ENCODE measurements at places on chromosomes 1 and 21.

DNA sequence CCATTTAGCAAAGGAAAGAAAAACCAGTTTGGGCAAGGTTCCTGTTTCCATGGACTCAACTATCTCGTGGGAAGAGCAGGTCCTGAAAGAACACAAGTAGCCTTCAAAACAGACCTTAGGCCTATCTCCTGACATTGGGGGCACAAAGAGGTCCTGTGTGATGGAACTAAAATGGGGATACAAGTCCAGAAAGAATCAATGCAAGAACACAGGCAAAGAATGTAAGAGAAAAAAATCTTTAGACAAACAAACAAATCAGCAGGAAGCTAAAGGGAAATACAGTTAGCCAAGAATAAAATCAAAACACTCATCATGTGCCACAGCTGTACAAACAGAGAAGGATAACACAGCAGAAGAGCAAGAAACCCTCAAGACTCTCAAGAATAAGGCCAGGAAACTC, 28.2 kb downstream of the SLC30A10 start:
- DNase-seq: no peak

- no peak for DNase-seq
Observed at GRCh38 chr1:19430121-19431068, 54.9 kb downstream of the CAPZB start.

DNA sequence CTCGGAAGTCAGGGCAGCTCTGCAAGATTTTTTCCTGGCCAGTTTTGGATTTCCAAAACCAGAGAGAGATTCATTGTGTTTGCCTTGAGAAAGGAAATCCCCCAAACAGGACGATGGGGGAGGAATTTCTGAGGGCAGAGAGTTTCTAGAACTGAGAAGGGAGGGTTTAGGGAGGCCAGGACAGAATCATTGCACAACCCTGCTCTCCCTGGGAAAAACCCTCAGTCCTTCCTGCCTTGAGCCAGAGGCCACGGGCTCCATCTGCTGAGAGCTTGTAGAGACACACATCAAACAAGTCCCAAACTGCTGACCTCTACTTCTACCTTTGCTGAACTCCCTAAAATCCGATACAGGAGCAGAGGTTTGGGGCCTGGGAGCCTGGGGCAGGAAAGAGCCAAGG, 99.7 kb downstream of the NMNAT2 start:
- no peak for DNase-seq

DNA sequence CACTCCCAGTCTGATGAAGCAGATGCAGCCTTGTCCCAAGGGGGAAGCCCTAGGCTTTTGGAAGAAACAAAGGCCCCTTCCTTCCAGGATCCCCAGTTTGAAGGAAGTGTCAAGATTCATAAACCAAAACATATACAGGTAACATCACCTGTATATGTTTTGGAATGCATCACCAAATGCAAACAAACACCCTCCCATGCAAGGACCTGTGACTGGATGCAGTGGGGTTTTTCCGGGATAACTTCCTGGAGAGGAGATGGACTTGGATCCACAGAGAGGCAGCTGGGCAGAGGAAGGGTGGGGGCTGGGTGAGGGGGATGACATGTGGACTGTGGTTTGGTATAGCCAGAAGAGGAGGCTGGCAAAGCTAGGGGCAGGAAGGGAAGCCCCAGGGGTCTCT, 1.5 kb upstream of the PLA2G2F start:
- DNase-seq: no peak

DNA sequence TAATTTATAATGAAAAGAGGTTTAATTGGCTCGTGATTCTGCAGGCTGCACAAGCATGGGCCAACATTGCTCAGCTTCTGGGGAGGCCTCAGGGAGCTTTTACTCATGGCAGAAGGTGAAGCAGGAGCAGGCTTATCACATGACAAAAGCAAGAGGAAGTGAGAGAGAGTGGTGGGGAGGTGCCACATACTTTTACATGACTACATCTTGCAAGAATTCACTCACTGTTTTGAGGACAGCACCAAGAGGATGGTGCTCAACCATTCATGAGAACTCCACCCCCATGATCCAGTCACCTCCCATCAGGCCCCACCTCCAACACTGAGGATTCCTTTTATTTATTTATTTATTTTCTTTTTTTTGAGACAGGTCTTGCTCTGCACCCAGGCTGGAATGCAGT, 5.5 kb upstream of the PLEKHM2 start:
- no peak for DNase-seq

- DNase-seq: no peak
Observed at GRCh38 chr1:10904396-10905358, 107.8 kb upstream of the TARDBP start.

DNA sequence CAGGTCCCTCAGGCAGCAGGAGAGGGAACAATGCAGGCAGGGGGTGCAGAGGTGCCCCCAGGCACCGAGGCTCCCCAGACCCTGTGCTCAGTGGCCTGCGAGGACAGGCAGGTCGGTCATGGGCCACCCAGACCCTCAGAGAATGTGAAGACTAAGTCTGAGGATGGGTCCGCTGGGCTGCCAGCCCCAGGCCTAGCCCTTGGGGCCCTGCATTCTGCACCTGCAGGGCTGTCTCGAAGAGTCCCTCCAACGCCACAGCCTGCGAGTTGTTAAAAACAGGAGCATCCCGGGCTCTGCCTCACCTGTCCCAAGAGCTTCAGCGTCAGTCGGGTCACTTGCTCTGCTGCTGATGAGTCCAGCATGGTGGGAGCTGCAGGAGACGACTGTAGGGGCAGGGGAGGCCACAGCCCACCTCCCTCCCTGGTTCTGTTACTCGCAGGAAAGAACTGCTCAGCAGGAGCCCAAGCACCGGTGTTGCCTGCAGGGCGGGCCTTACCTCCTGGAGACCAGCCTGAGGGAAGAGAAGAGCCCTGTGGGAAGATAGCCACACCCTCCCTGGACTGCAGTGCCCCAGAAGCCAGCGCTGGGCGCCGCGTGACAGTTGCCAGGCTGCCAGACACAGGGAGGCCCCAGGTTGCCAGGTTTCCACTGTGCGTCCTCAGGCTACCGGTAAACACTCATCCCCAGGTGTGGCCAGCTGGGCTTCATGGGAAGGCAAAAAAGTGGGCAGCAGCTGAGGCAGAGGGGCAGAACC, 5.8 kb downstream of the C21orf58 start:
- peak; percentile 22 for DNase-seq

DNA sequence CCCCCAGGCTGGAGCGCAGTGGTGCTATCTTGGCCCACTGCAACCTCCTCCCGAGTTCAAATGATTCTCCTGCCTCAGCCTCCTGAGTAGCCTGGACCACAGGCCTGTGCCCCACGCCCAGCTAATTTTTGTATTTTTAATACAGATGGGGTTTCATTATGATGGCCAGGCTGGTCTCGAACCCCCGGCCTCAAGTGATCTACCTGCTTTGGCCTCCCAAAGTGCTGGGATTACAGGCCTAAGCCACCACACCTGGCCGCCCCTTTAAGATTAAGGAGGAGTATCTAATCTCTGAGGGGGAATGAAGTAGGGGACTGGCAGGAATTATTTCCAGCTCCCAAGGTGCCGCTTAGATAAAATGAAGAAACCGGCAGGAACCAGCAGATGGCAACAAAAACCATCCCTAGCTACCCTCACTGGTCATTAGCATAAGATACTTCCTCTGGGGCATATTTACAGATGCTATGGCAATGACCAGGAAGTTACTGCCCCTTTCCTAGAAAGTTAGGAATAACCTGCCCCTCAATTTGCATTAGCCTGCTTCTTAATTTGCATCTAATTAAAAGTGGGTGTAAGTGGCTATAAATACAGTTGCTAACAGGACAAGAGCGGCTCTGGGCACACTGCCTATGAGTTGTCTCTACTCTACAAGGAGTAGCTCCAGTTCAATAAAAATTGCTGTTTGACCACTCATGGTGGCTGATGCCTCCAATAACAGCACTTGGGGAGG, 7.1 kb upstream of the NSUN4 start:
- DNase-seq: peak; percentile 97

DNA sequence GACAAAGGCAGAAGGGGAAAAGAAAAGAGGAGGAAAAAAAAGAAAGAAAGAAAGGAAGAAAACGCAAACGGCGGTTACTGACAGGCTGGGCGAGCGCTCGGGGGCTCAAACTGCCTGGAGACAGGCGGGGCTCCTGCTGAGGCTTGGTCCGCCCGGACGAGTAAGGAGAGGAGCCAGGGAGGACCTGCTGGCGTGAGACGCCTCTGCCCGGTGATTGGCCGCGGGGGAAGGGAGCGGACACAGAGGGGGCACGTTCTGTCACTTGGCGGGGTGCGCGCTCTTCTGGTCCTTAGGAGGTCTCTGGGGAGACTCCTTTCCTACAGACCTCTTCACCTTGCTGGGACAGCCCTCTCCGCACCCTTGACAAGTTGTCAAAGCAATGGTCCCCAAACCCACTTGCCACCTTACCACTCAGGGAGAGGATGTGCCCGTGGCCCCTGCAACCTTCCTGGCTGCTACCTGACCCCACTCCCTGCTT, 791 bp upstream of the PIK3R3 start:
- DNase-seq: no peak

DNA sequence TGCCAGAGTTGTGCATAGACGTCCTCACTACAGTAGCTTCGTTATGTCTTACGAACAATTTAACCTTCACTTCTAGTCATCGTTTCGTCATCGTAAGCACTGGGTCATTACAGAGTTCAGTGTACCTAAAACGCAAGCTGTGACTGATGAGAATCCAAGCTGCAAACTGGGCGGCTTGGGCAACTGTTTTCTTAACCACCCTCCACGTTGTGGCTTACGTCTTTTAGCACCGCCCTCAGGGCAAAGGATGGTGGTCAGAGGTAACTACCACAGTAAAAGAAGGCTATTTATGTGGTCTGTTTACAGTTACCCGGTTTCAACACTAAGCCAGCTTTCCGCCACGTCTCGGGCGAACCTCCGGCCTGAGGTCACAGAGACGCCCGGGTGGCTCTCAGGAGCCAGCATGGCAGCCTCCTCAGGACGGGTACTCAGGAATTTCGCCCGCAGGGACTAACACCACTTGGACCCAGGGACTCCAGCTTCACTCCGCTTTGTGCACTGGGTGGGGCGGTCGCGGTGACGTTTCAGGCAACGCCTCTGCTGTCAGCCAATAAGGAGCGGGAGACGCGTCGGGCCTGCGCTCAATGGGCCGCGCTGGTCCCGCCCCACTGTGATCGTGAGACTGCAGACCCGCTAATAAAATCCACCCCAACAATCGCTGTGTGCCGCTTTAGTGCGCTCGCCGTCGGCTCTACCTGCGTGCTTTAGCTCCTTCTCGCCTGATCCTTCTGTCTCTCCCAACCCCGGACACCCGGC, at the start of gene CTH:
Gene CTH (plus strand): TSS at position 665 of the 756 bp plus-strand sequence. CDS start 148 bp downstream, outside the sequence.
- DNase-seq: peak; percentile 95

DNA sequence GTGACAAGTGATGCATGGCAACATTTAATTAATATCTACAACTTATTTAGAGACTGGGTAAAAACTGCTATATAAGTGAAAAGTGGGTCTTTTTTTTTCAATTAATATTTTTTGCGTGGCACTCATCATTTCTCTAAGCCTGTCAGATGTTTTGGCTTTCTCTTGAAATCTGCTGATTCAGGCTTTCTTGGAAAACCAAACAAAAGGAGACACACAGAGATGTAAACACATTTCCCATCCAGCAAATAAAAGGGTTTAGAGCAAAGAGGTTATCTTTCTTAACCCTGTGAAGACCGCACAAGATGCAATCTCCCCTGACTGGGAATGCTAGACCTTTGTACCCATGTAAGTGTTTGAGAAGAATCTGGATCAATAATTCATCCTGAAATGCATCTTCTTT, 48.7 kb upstream of the PLXNA2 start:
- no peak for DNase-seq

DNA sequence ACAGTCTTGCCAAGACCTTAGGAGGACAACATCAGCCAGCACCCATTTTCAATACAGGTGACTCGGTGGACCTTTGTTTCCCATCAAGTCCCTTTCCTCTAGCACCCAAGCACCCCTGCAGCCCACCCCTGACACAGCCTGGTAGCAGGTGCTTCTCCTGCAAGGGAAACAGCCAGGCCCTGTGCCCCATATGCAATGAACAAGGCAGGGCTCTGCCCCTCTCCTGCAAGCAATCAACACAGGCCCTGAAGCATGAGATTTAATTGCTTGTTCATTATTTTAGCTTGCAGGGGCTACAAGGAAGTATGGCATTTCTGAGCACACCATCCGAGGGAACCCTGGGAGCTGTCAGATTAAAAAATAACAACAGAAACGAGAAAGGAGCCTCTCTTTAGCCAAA, 35.4 kb downstream of the TCP10L start:
- DNase-seq: no peak

GRCh38 chr1:160713161-160713560, 1.5 kb upstream of the CD48 start:
- no peak for DNase-seq

DNA sequence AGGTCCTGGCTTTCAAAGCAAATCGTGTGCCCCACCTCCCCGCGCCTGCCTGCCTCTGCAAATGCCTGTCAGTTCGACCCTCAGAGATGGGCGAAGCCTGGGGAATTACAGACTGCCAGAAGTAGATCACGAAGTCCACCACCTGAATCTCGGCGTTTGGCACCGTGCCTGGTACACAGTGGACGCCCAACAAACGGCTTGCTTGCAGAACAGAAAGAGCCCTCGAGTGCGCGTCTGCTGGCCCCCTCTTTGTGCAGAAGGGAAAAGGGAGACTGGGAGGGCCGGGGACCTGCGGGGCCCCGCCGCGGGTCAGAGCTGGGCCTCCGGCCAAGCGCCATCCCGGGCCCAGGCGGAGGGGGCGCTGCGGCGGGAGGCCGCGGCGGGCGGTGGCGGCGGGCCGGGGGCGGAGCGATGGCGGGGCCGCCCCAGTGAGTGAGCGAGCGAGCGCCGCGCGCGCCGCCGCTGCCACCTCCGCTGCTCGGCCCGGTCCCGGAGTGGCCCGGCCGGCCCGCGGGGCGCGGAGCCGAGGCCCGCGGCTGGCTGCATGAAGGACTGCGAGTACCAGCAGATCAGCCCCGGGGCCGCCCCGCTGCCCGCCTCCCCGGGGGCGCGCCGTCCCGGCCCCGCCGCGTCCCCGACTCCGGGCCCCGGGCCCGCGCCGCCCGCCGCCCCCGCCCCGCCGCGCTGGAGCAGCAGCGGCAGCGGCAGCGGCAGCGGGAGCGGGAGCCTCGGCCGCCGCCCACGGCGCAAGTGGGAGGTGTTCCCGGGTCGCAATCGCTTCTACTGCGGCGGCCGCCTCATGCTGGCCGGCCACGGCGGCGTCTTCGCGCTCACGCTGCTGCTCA, at the start of gene ZDHHC18:
Gene ZDHHC18 (plus strand): TSS at position 428 of the 845 bp plus-strand sequence. CDS start 117 bp downstream, at position 545.
- DNase-seq: peak; percentile 24

- DNase-seq: no peak
Observed at GRCh38 chr1:37262439-37263170, 211.8 kb upstream of the ZC3H12A start.

- DNase-seq: no peak
Observed at GRCh38 chr1:227901906-227902640, 45.7 kb downstream of the WNT9A start.

DNA sequence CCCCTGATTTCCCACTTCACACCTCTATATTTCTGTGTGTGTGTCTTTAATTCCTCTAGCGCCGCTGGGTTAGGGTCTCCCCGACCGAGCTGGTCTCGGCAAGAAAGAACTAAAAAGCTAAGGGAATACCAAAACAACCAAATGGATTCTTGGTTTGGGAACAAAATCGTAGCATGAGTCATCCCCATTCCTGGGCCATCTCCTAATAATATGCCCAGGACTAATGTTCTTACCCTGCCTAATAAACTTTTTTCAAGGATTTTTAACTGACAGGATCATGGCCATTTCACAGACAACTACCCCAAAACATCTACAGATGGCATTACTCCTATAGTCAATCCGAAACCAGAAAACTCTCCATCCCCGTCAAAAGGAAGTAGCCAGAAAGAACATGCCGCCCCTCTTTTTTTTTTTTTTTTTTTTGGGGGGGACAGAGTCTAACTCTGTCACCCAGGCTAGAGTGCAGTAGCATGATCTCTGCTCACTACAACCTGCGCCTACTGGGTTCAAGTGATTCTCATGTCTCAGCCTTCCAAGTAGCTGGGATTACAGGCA, 4.1 kb upstream of the HPDL start:
- DNase-seq: no peak

Data from NCI-H526 treated with DMSO at 0.1 percent for 48 hours (cell line).